ENCODE measurements at places on chromosomes 2 and 18. TPM values are rescaled to one million over a fixed set of nuclear protein-coding genes. Genes with fewer than 3 reads are reported as not detected.
A peak's percentile ranks its signal among the peaks of the same experiment; 100 is the strongest.

The CRYGD gene
- not detected for total RNA-seq

The CDKL4 gene
- total RNA-seq = 3.2 TPM

The M1AP gene
- 0.18 TPM for total RNA-seq

The TRIM43 gene
- total RNA-seq = not detected

The FABP1 gene
- total RNA-seq = not detected

The TSPYL6 gene
- total RNA-seq = 0.04 TPM

The ACMSD gene
- not detected for total RNA-seq

The GKN2 gene
- total RNA-seq = not detected

The VSNL1 gene
- 2.3 TPM for total RNA-seq

The SCYGR4 gene
- not detected for total RNA-seq

The CNRIP1 gene
- total RNA-seq = 21.1 TPM

The KCNG2 gene
- total RNA-seq = 0.44 TPM

The FAM98A gene
- 22.2 TPM for total RNA-seq

The ZNF2 gene
- total RNA-seq = 8.2 TPM

The LIMS2 gene
- total RNA-seq = 7.7 TPM

The TNFAIP6 gene
- 15.4 TPM for total RNA-seq

DNA sequence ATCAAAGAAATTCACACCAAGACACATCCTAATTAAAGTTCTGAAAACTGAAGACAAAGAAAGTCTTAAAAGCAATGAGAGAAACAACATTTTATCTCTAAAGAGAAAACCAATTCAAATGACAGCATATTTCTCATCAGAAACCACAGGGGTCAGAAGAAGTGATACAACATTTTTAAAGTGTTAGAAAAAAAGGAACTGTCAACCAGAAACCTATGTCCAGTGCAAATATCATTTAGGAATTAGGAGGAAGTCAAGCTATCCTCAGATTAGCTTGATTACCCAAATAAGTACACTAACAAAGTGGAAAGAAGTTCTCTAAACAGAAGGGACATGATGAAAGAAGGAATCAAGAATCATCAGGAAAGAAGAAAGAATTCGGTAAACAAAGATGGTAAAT is 59.5 kb upstream of the BCL2L11 start:
- no peak overlapping the region for H3K27ac ChIP-seq
- H3K27me3 ChIP-seq = no peaks in the 10 kb centered on the region
- no peak overlapping the region for H3K4me3 ChIP-seq
- no peak for DNase-seq
- H3K4me1 ChIP-seq = no peaks in the 10 kb centered on the region

GRCh38 chr2:43452318-43452731 is 143.5 kb downstream of the THADA start:
- no peaks in the 10 kb centered on the region for H3K36me3 ChIP-seq
- DNase-seq = peak; percentile 11
- H3K27me3 ChIP-seq = no peaks in the 10 kb centered on the region
- no peak overlapping the region for H3K4me3 ChIP-seq

DNA sequence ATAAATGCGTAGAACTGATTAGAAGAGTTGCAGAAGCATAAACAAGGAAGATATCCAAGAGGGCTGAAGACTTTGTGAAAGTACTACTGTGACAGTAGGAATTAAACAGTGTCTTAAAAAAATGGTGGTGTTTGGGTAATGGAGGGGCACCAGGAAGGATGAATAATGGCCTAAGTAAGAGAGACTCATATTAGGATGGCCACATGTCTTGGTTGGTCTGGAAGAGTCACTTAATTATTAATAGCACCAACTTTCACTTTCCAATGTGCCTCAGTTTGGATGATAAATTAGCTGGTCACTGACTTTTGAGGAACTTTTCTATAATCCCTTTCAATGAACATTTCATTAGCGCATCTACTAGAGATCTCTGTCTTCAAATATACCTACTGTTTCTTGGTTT is 372.2 kb downstream of the NYAP2 start:
- H3K36me3 ChIP-seq = no peaks in the 10 kb centered on the region
- DNase-seq = no peak
- no peak overlapping the region for H3K27ac ChIP-seq
- no peak overlapping the region for H3K4me3 ChIP-seq
- H3K27me3 ChIP-seq = no peaks in the 10 kb centered on the region
- no peaks in the 10 kb centered on the region for H3K4me1 ChIP-seq

DNA sequence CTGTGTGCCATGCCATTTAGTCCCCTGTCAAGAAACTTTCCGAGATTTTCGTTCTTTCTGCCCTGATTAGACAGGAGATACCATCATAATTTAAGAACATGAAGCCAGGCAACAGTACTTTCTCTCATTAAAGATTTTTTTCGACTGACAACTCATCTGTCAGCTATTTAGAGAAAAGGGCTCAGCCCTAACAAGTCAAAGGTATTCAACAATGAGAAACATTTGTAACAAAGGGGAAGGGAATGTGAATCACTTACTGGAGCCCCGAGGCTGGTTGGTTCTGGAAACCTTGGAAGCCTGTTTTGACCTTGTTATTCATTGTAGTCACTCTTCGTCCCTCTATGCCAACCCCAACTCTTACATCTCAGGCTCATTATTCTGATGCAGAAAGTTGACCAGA is 199.4 kb downstream of the SPP2 start:
- H3K36me3 ChIP-seq = no peaks in the 10 kb centered on the region
- H3K27me3 ChIP-seq = peaks cover 2% of the 10 kb centered on the region
- H3K4me1 ChIP-seq = peaks cover 4% of the 10 kb centered on the region

DNA sequence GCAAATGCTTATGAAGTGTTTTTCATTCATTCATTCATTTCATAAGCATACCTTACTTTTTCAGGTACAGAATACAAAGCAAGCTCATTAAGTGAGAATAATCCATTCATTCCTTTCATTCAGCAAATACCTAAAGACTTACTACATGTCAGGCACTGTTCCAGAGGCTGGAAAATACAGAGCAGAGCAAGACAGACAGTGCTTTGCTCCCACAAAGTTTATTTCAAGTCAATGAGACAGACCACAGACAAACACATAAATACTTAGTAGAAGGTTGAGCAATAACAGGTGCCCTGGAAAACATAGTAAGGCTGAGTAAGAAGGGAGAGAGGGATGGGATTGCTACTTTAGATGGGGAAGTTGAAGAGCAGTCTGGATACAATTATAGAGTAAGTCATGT is 309.8 kb downstream of the C1D start:
- no peak overlapping the region for H3K4me3 ChIP-seq
- H3K36me3 ChIP-seq = no peaks in the 10 kb centered on the region
- peak; percentile 6 for DNase-seq
- H3K27me3 ChIP-seq = no peaks in the 10 kb centered on the region

DNA sequence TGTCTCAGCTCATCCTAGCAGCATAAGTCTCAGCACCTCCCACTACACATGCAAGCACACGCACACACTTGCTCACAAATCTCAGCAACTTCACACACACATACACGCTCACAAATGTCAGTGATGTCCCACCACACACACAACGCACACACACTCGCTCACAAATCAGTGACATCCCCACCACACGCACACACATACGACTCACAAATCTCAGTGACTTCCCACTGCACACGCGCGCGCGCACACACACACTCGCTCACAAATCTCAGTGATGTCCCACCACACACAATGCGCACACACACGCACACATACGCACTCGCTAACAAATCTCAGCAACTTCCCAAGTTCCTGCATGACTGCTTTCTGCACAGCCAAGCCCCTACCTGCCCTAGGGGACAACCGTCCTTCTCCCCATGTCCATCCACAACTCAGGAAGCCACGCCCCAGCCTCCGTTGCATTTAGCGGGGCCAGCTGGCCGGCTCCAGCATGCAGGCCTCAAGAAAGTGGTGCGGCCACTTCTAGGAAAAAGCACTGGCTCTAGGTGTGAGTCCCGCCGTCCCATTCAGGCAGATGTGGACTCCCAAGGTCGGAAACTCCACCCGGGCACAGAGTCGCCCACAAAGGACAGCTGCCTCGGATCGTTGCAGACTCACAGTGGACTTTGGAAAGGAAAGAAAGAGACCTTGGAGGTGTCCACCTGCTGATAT is 180.1 kb upstream of the SALL3 start:
- DNase-seq = no peak
- no peaks in the 10 kb centered on the region for H3K36me3 ChIP-seq
- no peak overlapping the region for H3K27ac ChIP-seq

GRCh38 chr2:114222344-114222743 is 220.1 kb upstream of the DPP10 start:
- peaks cover 4% of the 10 kb centered on the region for H3K4me1 ChIP-seq
- no peaks in the 10 kb centered on the region for H3K27me3 ChIP-seq
- H3K4me3 ChIP-seq = no peak overlapping the region
- DNase-seq = no peak
- H3K27ac ChIP-seq = no peak overlapping the region

GRCh38 chr2:63078852-63079606 is 28.4 kb downstream of the OTX1 start:
- no peaks in the 10 kb centered on the region for H3K4me1 ChIP-seq
- H3K4me3 ChIP-seq = no peak overlapping the region
- peaks cover under 1% of the 10 kb centered on the region for H3K27me3 ChIP-seq
- no peak overlapping the region for H3K27ac ChIP-seq

GRCh38 chr18:23992089-23992940 is 22.2 kb upstream of the TTC39C start:
- no peak for DNase-seq
- H3K27ac ChIP-seq = no peak overlapping the region
- H3K4me3 ChIP-seq = no peak overlapping the region
- H3K27me3 ChIP-seq = no peaks in the 10 kb centered on the region
- H3K4me1 ChIP-seq = peaks cover 2% of the 10 kb centered on the region

GRCh38 chr2:226655871-226656270 is 143.7 kb downstream of the IRS1 start:
- H3K36me3 ChIP-seq = no peaks in the 10 kb centered on the region
- DNase-seq = no peak
- no peak overlapping the region for H3K27ac ChIP-seq

GRCh38 chr2:161422816-161423403 is 6.8 kb downstream of the TBR1 start:
- H3K27me3 ChIP-seq = peaks cover 81% of the 10 kb centered on the region
- no peak overlapping the region for H3K4me3 ChIP-seq
- DNase-seq = no peak
- H3K36me3 ChIP-seq = no peaks in the 10 kb centered on the region
- H3K4me1 ChIP-seq = peaks cover 25% of the 10 kb centered on the region

DNA sequence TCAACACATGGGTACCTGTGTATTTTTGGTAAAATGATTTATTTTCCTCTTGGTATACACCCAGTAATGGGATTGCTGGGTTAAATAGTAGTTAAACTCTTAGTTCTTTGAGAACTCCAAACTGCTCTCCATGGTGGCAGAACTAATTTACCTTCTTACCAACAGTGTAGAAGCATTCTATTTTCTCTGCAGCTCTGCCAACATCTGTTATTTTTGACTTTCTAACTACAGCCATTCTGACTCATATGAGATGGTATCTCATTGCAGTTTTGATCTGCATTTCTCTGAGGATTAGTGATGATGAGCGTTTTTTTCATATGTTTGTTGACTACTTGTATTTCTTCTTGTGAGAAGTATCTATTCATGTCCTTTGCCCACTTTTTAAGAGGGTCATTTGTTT is 180.6 kb downstream of the FSIP2 start:
- H3K4me3 ChIP-seq = no peak overlapping the region
- no peaks in the 10 kb centered on the region for H3K36me3 ChIP-seq
- no peak overlapping the region for H3K27ac ChIP-seq
- no peak for DNase-seq

GRCh38 chr18:9811978-9812377 is 73.8 kb upstream of the TXNDC2 start:
- H3K36me3 ChIP-seq = no peaks in the 10 kb centered on the region
- peak overlapping the region; percentile 42 for H3K27ac ChIP-seq
- peaks cover 46% of the 10 kb centered on the region for H3K4me1 ChIP-seq

- peaks cover 21% of the 10 kb centered on the region for H3K4me1 ChIP-seq
- peak; percentile 76 for DNase-seq
- H3K4me3 ChIP-seq = no peak overlapping the region
- H3K36me3 ChIP-seq = peaks cover 9% of the 10 kb centered on the region
Observed at GRCh38 chr18:44700652-44701051, 20.0 kb downstream of the SETBP1 start.

DNA sequence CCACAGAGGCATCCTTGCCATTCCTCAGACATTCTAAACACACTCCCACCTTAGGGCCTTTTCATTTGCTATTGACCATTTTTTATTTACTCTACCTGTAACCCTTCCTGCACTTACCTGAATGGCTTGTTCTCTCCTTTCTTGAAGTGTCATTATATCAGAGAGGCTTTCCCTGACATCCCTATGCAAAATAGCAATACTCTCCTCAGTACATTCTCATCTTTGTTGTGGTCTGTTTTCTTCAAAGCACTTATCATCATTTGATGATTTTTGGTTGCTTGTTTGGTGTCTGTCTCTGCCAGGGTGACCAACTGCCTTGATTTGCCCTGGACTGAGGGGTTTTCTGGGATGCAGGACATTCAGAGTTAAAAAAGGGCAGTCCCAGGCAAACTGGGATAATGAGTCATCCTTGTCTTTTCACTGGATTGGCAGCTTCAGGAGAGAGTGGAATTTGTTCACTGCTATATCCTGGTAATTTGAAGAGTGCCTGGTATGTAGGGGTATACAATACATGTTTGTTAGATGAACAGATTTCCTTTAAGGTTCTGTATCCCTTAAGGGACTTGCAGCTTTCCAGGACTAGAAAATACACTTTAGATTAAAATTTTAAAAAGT is 102.4 kb downstream of the BABAM2 start:
- no peaks in the 10 kb centered on the region for H3K27me3 ChIP-seq
- no peaks in the 10 kb centered on the region for H3K36me3 ChIP-seq
- no peak overlapping the region for H3K4me3 ChIP-seq
- no peak for DNase-seq

DNA sequence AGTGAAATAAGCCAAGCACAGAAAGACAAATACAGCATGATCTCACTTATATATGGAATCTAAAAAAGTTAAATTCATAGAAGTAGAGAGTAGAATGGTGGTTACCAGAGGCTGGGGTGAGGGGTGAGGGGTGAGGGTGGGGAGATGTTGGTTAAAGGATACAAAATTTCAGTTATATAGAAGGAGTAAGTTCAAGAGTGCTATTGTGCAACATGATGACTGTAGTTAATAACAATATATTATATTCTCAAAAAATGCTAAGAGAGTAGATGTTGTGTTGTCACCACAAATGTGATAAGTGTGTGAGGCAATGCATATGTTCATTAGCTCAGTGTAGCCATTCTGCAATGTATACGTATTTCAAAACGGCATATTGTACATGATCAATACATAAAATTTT is 26.4 kb upstream of the GULP1 start:
- H3K27ac ChIP-seq = no peak overlapping the region
- no peak for DNase-seq
- no peaks in the 10 kb centered on the region for H3K36me3 ChIP-seq
- H3K4me3 ChIP-seq = no peak overlapping the region
- H3K4me1 ChIP-seq = no peaks in the 10 kb centered on the region
- H3K27me3 ChIP-seq = no peaks in the 10 kb centered on the region

DNA sequence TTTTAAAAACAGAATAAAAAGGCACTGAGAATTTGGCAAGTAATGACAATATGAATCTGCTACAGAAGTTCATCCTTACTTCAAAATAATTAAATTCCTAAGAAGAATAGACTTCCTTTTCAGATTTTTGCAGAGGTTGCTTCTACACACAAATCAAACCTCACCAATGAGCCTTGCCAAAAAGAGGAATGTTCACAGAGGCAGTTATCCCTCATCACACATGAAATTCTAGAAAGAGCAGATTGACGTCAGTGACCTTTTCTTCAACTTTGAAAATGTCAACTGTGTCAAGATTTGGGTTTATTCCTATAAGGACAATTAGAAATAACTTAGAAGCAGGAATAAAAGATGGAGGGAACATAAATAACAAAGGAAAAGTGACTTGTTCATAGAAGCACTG is 64.6 kb downstream of the MBD2 start:
- no peak for DNase-seq
- no peaks in the 10 kb centered on the region for H3K4me1 ChIP-seq
- H3K4me3 ChIP-seq = no peak overlapping the region
- no peak overlapping the region for H3K27ac ChIP-seq
- peaks cover 40% of the 10 kb centered on the region for H3K36me3 ChIP-seq
- no peaks in the 10 kb centered on the region for H3K27me3 ChIP-seq

GRCh38 chr2:107719836-107720235 is 106.9 kb upstream of the RGPD4 start:
- H3K4me1 ChIP-seq = no peaks in the 10 kb centered on the region
- H3K27ac ChIP-seq = no peak overlapping the region
- H3K4me3 ChIP-seq = no peak overlapping the region

Data from muscle of leg (tissue), 16 donors.